SK-N-DZ (cell line): ENCODE measurements at places on chromosomes 3 and 15.

DNA sequence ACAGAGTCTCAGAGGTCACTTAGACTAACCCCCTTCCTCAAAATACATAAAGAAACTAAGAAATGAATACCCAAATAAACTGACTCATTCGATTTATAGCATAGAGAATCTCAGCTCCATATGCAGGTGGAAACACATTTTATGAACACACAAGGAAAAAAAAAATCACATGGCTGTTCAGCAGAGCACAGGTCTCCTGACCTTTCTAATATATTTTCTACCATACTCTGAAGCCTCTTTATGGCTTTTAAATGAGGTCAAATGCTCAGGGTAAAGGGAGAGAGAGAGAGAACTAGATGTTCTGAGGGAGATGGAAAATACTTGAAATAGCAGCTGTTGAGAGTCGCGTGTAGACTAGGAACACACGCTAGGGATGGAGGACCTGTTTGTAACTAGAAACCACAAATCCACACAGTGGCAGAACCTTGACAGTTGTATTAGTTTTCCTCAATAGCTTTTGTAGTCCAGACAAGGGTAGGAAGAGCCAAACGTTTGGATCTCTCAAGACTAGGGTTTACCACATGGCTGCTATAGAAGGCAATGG lies 165.3 kb downstream of the FMN1 start:
- DNase-seq: no peak

DNA sequence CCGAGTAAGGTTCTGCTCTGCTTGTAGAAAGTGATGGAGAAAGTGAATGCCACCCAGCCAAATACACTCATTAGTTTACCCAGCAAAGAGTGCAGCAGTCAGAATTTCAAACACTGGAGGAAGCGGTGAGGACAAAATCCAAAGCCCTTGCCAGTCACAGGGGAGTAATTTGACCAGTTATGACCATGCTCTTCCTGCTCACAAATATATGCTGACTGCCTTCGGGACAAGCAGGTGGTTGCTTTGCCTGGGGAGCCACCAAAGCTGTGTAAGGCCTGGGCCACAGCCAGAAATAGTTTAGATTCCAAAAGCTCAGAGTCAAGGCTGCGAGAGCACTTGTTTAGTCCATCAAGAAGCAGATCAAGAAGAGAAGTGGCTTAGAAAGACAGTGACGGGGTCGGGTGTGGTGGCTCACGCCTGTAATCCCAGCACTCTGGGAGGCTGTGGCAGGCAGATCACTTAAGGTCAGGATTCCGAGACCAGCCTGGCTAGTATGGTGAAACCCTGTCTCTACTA lies 51.0 kb upstream of the ATP13A3 start:
- no peak for DNase-seq

- DNase-seq: no peak
These were observed 695 bp downstream of the RPL32 start for GRCh38 chr3:12840591-12841148.

- DNase-seq: no peak
These were observed 80.2 kb downstream of the LPP start for GRCh38 chr3:188234132-188234531.

GRCh38 chr3:134646086-134646485 lies 4.7 kb downstream of the KY start:
- DNase-seq: no peak

GRCh38 chr3:183745300-183746098 lies 47.9 kb downstream of the YEATS2 start:
- DNase-seq: no peak

GRCh38 chr15:58110999-58111717 lies 27.0 kb upstream of the AQP9 start:
- DNase-seq: no peak

DNA sequence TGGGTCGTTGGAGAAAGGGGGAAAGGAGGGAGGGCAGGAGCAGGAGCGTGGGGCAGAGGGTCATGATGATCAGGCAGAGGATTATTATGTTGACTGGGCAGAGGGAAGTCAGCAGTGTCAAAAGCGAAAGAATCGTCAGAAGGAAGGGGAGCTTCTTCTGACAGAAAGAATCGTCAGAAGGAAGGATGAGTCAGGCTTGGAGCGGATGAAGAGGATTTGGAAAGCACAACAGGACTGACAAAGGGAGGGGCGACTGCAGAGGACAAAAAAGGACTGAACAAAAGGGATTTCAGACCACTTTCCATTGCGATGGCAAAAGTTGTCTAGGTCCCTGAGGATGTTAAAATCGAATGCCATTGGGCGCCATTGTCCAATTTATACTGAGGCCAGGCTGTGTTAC lies 1053.5 kb downstream of the SI start:
- DNase-seq: no peak

DNA sequence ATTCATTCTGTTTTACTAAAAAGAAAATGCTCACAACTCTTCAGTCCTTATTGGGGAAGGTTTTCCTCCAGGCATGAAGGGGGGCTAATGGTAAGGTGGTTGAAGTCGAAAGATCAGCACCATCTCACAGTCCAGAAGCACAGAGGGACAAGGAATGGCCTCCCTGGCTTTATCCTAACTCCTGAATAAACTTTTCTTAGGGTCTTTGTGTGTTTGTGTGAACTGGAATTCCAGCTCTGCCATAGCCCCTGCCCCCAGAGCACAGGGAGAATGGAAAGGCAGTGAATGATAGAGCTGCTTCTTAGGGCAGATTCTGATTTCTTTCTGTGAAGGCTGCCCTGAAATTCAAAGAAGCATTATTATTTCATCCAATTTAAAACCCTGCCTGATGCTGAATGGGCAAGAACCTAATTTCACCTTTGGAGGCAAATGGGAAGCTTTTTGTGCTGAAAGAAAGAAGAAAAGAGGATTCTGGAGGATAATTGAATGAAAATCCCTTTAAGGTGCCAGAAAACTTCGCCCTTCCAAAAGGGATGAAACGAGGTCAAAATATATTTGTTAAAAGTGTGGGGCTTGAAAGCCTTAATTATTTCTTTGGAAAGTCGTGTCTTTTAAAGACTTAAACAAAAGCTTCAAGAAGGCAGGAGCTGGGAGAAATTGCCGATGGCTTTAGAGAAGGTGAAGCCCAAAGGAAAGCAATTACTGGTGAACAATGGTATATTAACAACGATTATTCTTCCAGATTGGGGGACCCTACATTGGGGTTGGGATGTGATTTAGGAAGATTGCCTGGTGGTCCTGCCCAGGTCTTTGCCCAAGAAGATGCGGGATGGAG lies 259.9 kb upstream of the RGMA start:
- DNase-seq: no peak

DNA sequence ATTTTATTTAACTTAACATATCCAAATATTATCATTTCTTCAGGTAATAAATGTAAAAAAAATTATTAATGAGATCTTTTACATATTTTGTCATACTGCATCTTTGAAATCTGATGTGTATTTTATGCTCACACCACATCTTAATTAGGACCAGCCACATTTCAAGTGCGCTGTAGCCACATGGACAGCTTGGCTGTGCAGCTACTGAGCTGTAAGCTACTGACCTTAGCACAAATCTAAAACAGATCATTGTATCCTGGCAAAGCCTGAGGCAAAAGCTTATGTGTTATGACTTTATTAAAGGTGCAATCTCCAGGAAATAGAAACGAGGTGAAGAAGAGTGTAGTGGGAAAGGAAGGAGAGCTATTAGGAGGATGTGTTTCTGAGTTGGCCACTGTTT lies 126.7 kb upstream of the UBE2E2 start:
- no peak for DNase-seq

DNA sequence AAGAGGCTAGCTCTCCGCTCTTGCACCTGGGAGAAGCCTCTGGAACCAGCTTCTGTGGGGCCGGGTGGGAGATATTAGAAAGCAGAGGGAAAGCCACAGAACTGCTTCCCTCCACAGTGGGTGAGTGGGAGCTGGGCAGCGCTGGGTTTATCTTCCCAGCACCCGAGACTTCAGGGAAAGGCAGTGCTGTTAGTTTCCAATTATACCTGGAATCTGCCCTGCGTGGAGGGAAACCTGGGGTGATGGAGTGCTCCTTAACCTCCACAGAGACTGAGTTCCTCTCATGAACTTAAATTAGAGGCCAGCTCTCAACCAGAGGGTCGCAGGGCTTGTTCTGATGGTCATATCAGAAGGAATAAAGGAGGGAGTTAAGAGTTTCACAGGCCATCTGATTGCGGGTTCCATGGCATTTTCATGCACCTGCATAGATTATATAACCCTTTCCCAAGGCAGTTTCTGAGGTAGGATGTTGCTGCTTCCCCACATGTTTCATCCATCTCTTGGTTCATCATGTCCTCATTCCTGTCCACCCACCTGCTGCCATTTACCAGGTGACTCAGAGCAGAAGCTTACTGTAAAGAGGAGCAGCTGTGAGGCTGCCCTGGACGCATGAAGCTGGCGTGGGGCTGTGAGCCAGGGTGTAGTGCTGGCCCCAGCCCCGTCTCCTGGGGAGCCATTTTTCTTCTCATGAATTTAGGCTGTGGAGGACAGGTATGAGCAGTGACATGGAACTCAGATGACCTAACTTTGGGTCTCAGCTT lies 42.5 kb downstream of the CA12 start:
- no peak for DNase-seq

- no peak for DNase-seq
These were observed 13.3 kb downstream of the EBLN2 start for GRCh38 chr3:73074781-73075180.

GRCh38 chr3:197791892-197792647 lies 1.0 kb downstream of the LRCH3 start:
- peak; percentile 36 for DNase-seq

- no peak for DNase-seq
These were observed 89.7 kb upstream of the PROK2 start for GRCh38 chr3:71874618-71875017.
